ENCODE measurements at places on chromosomes 7 and 10.

- no peak for DNase-seq
Measured at GRCh38 chr10:83983578-83984255, 155.6 kb upstream of the GHITM start.

DNA sequence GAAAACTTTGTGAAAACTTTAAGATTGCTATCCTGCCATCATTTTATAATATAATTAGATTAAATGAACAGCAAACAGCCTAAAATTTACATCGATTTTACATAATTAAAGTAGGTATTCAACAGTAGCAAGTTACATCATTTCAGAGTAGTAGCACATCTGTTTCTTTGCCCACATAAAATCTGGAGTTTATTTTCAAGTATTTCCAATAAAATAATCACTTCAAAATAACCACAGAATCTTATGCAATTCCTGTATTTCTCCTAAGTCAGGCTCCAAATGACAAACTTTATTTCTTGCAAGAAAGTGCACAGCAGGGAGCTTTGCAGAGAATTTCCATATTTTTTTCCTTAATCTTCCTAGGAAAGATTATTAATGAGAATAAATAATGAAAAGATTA lies 82.6 kb downstream of the CUBN start:
- no peak for DNase-seq

GRCh38 chr7:127514499-127514898 lies 70.9 kb downstream of the GCC1 start:
- DNase-seq, result no peak

DNA sequence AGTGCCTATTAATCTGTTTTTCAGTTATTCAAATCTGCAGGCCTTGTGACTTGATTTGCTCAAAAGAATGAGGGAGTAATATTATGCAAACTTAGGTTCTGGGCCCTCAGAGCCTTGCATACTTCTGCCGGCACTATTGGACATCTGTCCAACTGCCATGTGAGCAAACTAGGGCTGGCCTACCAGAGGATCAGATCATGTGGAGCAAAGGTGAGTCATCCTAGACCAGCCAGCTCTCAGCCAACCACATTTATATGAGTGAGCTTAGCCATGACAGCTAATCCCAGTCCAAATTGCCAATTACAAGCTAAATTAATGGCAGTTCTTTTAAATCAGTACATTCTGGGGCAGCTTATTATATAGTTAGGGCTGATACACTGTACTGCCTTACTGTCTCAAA lies 69.6 kb downstream of the SDHAF3 start:
- DNase-seq, result no peak

DNA sequence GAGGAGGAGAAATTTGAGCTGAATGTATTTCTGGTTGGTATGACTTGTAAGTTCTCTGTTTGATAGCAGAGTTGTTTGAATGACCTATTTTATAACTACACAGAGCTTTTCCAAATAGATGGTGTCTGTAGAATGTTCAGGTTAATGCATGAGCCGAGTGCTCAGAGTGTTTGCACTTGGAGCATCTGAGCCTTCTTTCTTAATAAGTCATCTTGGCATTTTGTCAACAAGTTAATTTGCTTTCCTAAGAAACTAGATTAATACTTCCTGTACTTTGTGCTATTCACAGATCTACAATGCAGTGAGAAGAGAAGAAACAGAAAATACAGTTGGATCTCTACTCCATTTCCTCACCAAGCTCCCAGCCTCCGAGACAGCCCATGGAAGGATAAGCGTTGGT lies 138.2 kb downstream of the PLCE1 start:
- DNase-seq, result no peak
